ENCODE measurements at places on chromosomes 12 and 14.

GRCh38 chr12:130161261-130162243 is 712 bp upstream of the FZD10 start:
- DNase-seq: no peak

- DNase-seq: no peak
These were observed 37.9 kb downstream of the GCN1 start for GRCh38 chr12:120156315-120157259.

DNA sequence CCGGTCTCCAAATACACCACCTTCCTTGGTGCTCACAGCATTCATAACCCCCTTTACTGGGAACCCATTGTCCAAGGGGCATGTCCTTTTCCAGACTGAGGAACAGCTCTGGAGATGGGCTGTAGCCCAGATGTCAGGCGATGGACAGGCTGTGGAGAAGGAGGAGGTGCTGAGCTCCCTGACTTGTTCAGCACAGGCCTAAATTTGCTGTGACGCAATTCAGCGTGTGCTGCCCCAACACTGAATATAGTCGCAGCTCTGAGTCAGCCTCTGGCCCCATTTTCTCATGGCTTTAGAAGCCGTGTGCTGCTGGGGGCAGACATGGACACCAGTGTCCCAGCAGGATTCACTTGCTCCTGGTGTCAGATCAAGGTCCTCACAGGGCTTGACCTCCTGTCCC is 269.1 kb downstream of the EMP1 start:
- DNase-seq: no peak

- DNase-seq: no peak
These were observed 8.5 kb upstream of the AMIGO2 start for GRCh38 chr12:47088021-47088944.

GRCh38 chr12:46814143-46814542 is 11.7 kb downstream of the SLC38A4 start:
- DNase-seq: no peak

DNA sequence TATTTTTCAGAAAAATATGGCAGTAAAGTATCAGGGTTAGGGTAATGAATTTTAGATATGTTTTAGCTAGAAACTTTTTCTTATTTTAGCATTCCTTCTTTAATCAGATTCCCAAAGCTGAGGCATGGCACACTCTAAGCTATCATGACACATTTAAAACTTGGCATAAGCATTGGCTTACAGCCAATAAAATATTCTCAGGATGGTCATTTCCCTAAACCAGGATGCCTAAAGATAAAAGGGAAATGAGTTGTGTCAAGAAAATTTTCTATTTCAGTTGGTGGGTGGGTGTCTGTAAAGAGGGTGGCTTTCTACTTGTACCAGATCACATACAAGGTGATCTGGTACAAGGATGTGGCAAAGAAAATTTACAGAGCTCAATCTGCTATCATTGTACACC is 47.8 kb downstream of the PEBP1 start:
- DNase-seq: no peak

DNA sequence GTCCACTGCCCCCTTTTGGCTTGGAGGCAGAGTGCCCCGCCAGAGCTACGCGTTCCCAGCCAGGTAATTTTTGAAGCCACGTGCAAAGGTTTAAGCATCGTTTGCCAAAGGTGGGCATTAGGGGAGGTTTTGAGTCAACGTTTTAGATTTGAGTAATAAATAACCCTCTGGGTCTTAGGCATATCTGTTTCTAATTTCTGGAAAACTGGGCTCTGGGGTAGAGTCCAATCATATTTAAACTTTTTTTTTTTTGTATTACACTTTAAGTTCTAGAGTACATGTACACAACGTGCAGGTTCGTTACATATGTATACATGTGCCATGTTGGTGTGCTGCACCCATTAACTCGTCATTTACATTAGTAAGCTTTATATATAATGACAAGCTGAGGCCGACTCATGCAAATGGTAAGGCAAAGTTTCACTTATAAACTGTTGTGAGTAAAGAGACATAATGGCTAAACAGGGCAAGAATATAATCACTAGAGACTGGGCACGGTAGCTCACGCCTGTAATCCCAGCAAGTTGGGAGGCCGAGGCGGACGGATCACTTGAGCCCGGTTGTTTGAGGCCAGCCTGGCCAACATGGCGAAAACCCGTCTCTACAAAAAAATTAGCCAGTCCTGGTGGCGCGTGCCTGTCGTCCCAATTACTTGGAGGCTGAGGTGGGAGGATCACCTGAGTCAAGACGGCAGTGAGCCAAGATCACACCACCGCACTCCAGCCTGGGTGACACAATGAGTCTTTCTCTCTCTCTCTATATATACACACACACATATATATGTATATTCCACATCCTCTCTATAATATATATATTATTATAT is 491 bp upstream of the NR2C1 start:
- no peak for DNase-seq

GRCh38 chr12:116138364-116138763 is 139.1 kb downstream of the MED13L start:
- no peak for DNase-seq

DNA sequence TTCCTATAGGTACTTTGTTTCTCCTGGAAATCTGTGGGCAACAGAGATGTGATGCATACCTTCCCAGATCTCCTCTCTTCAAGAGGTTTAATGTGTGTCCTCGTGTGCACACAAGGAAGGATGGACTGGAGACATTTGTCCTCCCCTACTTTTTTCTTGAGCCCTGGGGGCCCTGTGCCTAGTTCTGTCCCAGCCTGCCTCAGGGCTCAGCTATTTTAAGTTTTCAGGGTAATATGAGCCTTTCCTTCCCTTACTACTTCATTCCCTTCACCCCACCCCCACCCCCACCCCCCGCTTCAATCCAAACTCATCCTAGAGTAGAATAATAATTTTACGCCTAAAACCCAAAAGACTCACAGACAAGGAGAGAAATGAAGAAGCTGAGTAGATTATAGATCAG is 446 bp downstream of the STAC3 start:
- no peak for DNase-seq

DNA sequence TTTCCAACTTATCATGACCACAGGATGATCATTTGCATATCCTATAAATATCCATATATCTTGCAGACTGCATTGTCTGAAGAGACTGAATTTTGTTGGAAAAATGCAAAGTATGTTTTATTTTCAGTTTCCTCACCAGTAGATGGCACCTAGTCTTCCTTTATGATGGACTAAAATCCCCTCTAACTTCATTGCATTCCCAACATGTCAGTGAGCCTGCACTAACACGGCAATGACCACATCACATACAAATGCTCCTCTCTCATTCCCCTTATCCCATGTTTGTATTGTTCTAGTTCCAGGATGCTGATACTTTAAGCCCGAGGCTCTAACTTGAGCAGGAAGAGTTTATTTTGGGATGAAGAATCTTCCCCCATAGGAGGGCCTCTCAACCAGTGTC is 24.7 kb upstream of the MYBPC1 start:
- peak; percentile 7 for DNase-seq

DNA sequence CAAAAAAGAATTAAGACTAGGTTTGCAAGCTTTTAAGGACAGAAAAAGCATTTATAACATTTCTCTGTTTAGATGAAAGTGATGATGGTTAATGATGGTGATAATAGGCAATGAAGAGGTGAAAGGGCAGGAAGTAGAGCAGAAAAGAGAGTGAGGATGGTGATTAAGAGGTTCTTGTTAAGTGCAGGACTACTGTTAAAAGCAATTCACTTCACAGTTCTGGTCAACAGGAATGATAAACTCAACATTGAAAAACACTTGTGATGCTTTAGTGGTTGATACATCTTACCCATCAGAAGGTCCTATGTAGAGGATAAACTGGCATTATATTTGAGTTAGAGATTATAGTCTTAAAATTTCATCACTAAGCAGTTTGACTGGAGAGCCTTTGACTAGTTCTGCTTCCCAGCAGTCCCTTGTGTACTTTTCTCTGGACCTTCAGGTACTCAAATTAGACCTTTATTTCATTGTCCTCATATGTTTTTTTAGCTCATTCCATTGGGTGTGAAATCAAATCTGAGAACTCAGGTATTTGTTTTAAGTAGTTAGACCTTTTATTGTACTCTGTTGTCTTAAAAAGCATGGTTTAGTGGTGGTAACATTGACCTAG is 10.9 kb downstream of the RAP1B start:
- no peak for DNase-seq
